ENCODE measurements at places on chromosomes 2 and 18.

DNA sequence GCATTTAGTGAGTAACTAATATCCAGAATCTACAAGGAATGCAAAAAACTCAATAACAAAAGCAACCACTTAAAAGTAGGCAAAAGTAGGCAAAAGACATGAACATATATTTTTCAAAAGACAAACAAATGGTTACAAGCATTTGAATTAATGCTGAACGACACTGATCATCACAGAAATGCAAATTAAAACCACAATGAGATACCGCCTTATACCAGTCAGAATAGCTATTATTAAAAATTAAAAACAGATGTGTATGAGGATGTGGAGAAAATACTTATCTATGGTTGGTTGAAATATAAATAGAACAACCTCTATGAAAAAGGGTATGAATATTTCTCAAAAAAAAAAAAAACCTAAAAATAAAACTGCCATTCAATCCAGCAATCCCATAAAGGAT, 51.7 kb downstream of the SNTG2 start:
- DNase-seq, result no peak

DNA sequence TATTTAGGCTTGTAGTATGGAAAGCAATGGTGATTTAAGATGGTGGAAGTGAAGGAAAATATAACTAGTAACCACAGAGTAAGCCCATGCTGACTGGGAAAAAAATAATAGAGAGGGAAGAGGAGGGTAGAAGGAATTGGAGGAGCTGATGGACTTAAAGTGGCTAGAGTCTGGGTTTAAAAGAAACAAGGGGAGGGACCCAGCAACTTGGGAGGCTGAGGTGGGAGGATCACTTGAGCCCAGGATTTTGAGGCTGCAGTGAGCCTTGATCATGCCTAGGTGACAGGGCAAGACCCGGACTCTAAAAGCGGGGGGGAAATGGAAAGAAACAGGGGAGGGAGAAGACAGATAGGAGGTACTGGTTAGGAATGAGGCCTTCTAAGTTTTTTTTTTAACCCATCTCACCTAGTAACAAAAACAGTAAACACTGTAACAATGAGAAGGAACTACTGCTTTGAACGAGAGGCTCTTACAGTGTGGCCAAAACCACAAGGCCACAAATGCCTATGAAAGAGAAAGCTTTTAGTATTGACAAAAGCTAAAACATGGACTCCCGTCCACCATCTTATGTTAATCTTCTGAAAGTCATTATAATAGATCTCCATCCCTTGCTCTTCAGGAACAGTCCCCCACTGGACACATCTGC, 26.6 kb downstream of the METTL8 start:
- DNase-seq, result no peak

GRCh38 chr18:36108601-36109000, 20.5 kb downstream of the SLC39A6 start:
- DNase-seq, result no peak

DNA sequence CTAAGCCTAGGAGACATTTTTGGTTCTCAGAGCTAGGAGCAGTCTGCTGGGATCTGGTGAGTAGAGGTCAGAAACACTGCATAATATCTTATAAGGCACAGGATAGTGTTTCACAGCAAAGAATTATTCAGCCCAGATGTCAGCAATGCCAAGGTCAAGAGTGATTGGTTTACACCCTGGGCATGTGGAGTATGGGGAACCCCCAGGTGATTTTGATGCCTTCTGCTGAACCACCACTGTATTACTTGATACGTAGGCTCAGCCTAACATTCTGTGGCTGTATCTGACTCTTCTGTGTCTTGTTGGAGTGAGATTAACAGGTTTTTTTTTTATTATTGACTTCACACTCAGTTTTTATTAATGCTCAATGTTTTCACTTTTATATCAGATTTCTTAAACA, 6.0 kb downstream of the DDX18 start:
- DNase-seq, result no peak

- DNase-seq, result no peak
These were observed 226.0 kb downstream of the TGIF1 start for GRCh38 chr18:3675994-3676393.

GRCh38 chr2:227349989-227350612, 25.1 kb downstream of the MFF start:
- no peak for DNase-seq

DNA sequence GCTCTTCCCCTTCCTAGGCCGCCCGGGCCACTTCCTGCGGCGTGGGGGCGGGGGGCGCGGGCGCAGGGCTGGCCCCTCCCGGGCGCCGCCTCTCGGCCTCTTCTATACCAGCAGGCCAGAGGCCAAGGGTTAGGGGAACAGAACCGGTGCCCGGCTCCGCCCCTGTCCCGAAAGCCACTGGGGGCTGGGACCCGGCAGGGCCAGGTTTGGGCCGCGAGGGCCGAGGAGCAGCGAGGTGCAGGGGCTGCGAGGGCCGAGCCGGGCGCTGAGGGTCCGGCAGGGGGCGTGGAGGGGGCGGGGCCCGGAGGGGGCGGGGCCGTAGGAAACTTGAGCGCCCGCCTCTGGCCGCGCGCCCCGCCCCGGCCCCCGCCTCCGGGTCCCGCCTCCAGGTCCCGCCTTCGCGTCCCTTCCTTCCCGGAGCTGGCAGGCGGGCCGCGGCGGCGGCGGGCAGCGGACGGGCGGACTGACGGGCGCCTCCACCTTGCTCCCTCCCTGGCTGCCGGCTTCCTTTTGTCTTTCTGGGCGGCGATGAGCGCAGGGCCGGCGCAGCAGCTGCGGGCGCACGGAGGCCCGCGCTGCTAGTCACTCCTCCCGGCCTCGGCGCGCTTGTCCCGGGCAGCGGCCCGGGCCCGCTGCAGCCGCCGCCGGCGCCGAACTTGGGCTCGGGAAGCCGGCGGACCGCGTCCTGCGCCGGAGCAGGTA, at the start of gene HPCAL1:
Gene HPCAL1 (plus strand): TSS at position 426 of the 702 bp plus-strand sequence. CDS start 116,854 bp downstream, outside the sequence.
- peak; percentile 56 for DNase-seq

- DNase-seq, result no peak
These were observed 28.6 kb downstream of the CAPN13 start for GRCh38 chr2:30778611-30779010.

DNA sequence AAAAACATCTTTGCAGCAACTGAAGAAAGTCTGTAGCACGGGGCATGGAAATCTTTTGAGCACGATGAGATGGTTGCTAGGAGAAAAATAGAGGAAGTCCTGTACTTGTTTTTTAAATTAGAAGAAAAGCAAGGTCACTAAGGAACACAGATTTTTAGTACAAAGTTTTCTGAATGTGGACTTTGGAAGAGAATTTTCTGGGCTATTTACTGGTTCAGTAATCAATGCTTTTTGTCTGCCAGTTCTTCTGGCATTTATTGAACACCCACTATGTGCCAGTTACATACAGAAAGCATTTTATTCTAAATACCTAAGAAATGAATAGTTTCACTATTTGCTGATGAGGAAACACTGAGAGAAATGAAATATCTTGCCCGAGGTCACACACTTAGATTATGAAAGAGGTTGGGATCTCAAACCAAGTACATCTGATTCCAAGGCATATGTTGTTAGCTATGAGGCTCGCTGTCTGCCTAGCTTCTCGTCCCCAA, 15.6 kb upstream of the MAP3K20 start:
- DNase-seq, result no peak

DNA sequence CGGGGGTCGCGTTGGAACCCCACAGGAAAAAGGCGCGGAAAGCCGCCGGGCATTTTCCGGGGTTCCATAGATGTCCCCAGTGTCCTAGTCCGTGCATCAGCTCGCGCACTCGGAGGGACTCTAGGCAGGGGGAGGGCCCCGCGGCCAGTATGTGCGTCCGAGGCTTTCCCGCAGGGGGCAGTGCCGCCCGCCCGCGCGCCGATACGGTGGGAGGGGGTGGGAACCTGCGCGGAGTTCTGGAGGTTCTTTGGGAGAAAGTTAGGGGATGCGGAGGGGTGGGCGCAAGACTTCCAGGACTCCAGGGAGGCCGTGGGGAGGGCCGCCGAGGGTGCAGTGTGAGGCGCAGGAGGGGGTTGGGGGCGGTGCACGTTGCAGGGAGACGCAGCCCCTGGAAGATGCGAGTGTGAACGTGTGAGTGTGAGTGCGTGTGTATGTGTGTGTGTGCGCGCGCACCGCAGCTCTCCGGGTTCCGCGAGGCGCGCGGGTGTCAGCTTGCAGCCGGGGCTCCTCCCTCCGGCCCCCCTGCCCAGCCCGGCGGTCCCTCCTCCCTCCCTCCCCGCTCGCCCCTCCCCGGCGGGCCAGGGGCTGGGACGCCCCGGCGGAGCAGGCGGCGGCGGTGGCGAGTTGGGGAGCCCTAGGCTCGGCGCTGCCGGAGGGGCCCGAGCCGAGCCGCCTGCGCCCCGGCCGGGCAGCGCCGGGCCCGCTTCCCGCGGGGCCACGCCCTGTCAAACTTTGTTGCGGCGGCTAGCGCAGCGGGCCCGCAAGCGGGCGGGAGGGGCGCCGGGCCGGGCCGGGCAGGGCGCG, at the start of gene TCF7L1:
Gene TCF7L1 (plus strand): TSS at position 559 of the 804 bp plus-strand sequence. CDS start 293 bp downstream, outside the sequence.
- DNase-seq, result peak; percentile 84

- DNase-seq, result no peak
These were observed 127.4 kb downstream of the RTTN start for GRCh38 chr18:70078106-70078505.

- DNase-seq, result no peak
These were observed 11.9 kb upstream of the NMUR1 start for GRCh38 chr2:231542136-231542535.

- DNase-seq, result no peak
These were observed 70.9 kb downstream of the TCF4 start for GRCh38 chr18:55517055-55517454.

GRCh38 chr2:197115325-197115724, 188.8 kb upstream of the PGAP1 start:
- no peak for DNase-seq

DNA sequence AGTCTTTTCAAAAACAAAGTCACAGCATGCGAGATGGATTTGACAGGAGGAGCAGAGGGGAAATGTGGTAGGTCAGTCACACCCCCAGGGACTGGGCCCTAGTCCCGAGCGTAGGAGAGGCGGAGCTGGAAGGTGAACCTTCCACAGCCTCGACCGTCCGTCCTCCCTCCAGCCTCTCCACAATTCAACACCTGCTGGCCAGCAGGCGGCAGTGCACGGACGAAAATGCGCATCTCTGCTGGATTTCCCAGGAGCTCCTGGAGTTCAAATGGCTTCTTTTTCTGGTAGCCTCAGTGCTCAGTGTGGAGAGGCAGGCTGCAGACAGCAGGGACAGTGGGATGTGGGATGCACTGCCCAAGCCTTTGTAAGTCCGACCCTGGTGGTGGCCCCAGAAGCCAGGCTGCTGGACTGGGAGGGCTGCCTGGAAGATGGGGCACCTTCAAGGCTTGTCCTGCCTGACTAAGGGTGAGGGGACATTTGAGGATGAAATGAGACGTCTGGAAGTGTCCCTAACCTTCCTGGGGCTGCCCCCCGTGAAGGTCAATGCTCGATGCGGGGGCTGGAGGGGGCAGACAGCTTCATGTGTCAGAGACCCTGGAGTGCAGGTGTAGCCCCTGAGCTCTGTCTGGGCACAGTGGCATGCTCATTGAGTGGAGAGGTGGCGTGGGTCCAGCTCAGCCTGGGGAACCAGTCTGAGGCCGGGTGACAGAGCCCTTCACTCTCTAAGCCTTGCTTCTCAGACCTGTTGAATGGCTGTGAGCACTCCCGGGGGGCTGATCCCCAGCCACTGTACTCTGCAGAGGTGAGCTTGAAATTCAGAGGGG, 189.5 kb downstream of the TFCP2L1 start:
- no peak for DNase-seq

GRCh38 chr2:1617425-1618021, 126.8 kb downstream of the PXDN start:
- no peak for DNase-seq

DNA sequence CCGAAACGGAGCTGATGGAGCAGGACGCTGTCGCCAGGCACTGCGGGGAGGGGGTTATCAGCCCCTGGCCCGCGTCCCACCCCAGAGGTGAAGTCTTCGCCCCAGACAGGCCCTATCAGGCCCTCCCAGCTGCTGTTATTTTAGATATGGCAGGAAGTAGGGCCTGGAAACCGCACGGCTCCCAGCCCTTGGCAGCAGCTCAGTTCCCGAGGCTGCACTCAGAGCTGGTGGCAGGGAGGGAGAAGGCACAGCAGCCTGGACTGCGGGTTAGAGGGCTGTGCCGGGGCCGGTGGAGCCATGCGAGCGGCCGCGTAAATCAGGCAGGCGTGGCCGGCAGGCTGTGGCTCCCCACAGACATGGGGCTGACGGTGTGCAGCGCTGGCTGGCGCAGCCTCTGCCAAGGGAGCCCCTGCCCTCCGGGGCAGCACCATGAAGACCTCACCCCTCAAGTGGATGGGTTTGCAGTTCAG, 111.4 kb downstream of the NFATC1 start:
- DNase-seq, result peak; percentile 78

DNA sequence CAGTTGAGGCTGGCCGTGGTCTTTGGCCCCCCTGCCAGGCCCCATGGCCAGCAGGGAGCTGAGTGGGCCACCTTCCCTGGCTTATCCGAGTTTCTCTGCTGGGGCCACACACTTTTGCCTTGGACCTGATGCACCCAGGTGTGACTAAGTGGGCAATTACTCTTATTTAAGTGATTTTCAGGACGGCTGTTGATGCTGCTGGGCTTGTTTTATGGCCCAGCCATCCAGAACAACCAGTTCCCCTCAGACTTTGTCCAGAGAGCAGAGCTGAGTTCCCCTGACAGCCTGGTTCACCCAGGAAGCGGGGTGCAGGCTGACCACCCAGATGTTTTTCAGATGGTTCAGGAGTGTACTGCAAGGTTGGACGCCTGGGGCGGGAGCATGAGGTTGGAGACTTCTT, 68.8 kb downstream of the GLI2 start:
- DNase-seq, result peak; percentile 84
